ENCODE measurements at places on chromosomes 3 and 15.
A peak's percentile ranks its signal among the peaks of the same experiment; 100 is the strongest.

DNA sequence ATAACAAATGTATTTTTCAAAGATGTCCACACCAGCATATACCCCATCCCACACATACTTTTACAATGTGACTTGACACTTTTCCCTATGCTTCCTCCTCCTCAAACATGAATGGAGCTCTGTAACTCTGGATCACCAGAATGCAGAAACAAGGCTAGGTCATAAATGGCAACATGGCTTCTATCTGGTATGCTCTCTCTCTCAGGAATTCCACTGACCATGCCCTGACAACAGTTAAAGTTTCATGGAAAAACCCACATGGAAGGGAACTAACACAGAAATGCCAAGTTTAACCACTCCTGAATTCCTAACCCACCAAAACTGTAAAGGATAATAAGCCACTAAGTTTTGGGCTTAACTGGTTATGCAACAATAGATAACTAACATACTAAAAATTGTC is 19.9 kb downstream of the MYO9A start:
- no peak for DNase-seq

DNA sequence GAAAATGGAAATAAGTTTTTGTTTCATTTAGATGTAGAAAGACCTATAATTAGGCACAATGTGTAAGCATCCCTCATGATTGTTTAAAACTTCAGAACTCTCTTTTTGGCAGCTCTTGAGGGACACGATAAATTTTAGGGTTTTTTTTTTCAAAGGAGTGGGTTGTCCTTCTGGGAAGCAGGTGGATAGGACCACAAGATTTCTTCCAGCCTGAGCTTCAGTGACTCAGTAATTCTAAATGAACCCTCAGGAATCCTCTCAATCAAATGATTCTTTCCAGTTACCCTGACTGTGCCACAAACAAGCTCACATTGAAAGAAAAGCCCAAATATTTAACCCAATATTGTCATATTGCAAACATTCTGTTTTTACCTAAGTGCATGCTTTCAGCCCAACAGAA is 45.1 kb downstream of the COL8A1 start:
- no peak for DNase-seq

- DNase-seq: peak; percentile 40
Observed at GRCh38 chr3:108493862-108494261, 16.5 kb downstream of the MYH15 start.

GRCh38 chr3:148839805-148840204 is 12.2 kb downstream of the CPB1 start:
- no peak for DNase-seq

DNA sequence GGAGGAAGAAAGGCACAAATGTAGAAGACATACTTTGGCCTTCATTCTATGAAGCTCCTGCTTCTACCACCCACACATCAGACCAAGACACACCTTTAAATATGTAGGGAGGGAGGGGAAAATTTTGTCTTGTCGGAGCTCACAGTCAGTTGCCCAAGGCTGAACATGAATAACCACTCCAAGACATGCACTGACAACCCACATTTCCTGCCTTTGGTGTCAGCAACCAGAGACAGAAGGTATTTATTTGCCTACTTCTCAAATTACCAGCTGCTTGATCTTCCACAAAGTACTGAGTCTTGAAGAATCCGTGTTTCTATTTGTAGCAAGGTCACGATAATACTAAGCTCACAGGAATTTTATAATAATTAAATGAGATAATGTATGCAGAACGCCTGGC is 169.7 kb downstream of the KCNMB2 start:
- DNase-seq: peak; percentile 25

- DNase-seq: no peak
Observed at GRCh38 chr3:193051314-193051713, 133.7 kb upstream of the MB21D2 start.

DNA sequence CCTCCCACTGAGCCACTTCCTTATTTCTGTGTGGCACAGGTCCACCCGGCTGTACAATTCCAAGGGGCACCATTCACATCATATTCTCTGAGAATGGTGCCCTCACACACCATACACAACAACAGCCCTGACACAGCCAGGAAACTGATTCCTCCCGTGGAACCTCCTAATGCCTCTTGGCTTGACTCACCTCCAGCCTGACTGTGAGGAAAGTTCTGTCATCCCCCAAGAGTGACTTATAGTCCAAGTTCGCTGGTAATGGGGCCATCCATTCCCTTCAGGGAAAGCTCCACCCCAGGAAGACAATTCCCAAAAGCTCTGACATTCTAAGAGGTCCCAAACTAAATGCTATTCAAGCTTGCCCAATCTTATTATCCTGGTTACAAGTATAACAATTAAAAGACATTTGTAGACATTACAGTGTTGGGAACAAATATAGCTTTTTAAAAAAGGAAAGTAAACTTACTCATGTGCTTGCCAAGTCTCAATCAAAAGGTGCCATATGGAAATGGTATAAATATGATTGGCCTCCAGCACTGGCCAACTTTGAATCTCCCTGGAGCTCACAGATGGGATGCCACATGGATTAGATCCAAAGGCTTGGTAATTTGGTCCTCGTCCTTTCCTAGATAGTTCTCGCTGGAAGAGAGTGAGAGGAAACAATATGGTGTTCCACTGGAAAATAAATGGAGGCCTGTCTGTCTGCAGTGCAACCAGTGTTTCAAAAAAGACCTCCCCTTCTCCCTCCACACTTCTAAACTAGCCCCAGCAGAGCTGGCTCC is 56.3 kb upstream of the PSMD6 start:
- no peak for DNase-seq
